ENCODE measurements at places on chromosomes 6 and 20. TPM values are rescaled to one million over a fixed set of nuclear protein-coding genes. Genes with fewer than 3 reads are reported as not detected.

DNA sequence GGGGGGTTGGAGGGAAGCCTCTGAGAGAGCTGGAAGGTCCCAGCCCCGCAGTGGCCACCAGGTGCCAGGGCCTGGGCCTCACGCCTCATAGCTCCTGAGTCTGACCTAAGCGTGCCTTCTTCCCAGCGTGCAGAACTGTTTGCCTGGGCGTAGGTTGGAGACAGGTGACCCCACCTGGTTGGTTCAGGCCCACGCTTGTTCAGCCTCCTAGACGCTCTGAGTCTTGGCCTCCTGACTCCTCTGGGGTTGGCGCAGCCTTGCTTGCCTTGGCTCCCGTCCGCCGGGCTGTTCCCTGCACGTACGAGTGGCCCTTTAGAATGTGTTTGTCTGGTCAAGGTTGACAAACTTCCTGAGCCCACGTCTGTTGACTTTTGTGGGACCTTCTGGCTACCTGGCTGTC, 70.8 kb downstream of the EYA2 start:
- no peak for DNase-seq

DNA sequence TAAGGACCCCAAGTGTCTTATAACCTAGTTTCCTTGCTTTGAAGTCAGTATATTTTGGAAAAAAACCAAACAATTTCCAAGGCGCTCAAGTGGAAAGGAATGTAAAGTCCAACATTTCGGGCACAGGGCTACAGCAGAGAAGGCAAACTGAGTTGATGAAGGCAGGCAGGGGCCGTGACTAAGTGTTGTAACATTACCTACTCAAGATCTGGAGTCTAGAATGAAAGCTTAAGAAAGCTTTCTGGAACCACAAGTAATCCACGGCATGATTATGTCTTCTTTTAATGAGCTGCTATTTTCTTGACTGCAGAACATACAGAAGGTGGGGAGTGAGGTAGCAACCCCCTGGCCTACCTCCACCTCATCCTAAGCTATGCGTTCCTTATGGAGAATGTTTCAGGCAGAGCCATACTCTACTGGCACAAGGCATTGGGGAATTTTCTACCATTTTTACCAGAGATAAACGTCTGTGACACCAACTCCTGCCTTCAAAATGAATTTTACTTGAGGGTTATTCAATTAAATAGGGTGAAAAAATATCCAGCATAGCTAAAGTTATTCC, 4.3 kb downstream of the PPP1R10 start:
- no peak for DNase-seq

The FAM209B gene
- total RNA-seq, result not detected

- peak; percentile 72 for DNase-seq
These were observed 315.4 kb upstream of the CDYL start for GRCh38 chr6:4460586-4461475.

- peak; percentile 89 for DNase-seq
These were observed 3.4 kb upstream of the ZNF292 start for GRCh38 chr6:87151781-87152525.

The PTPRK gene
- 45.4 TPM for total RNA-seq
